A549 treated with DMSO at 1 μM for 4 hours (cell line): ENCODE measurements at places on chromosomes 4 and X. TPM values are rescaled to one million over a fixed set of nuclear protein-coding genes. Genes with fewer than 3 reads are reported as not detected.

Gene PABPC4L
- 0.05 to 0.16 TPM (median 0.11 TPM) in 5 replicates for total RNA-seq

Gene VEGFD
- 0.42 to 0.88 TPM (median 0.53 TPM) in 5 replicates for total RNA-seq

Gene SNCA
- total RNA-seq: 0.05 to 0.14 TPM (median 0.09 TPM) in 3 of 5 replicates, not detected in the others

Gene NAP1L2
- 1.2 to 1.8 TPM (median 1.3 TPM) in 5 replicates for total RNA-seq

Gene NR0B1
- total RNA-seq: 31.1 to 49.4 TPM (median 34.6 TPM) in 5 replicates

Gene ADH1C
- total RNA-seq: not detected in 5 replicates

Gene SMIM43
- 0.19 to 0.45 TPM (median 0.34 TPM) in 5 replicates for total RNA-seq

Gene SPANXC
- 0.45 to 1.1 TPM (median 0.94 TPM) in 5 replicates for total RNA-seq

Gene ANKRD37
- total RNA-seq: 2.3 to 3.8 TPM (median 3.6 TPM) in 5 replicates

Gene MAGEA4
- not detected in 5 replicates for total RNA-seq

Gene CCDC120
- 2.7 to 4.6 TPM (median 3.9 TPM) in 5 replicates for total RNA-seq

Gene TGIF2LX
- not detected in 5 replicates for total RNA-seq

Gene SSX4
- total RNA-seq: not detected in 5 replicates

Gene EREG
- 36.8 to 62.3 TPM (median 54.9 TPM) in 5 replicates for total RNA-seq

Gene F8A3
- 0.37 to 1.1 TPM (median 0.65 TPM) in 5 replicates for total RNA-seq

Gene TRIML2
- total RNA-seq: 58.5 to 93.3 TPM (median 72.4 TPM) in 5 replicates

Gene NEUROG2
- not detected in 5 replicates for total RNA-seq

Gene F11
- total RNA-seq: not detected in 5 replicates

Gene SORBS2
- total RNA-seq: 0.02 to 0.27 TPM (median 0.20 TPM) in 5 replicates

Gene FAM184B
- total RNA-seq: 0.02 to 0.05 TPM (median 0.03 TPM) in 3 of 5 replicates, not detected in the others

Gene IL13RA1
- total RNA-seq: 46.1 to 57.1 TPM (median 54.2 TPM) in 5 replicates

Gene MTTP
- total RNA-seq: 0.07 TPM in 1 of 5 replicates, not detected in the others

Gene RAB39B
- total RNA-seq: 0.66 to 0.85 TPM (median 0.85 TPM) in 5 replicates

Gene SPARCL1
- not detected in 5 replicates for total RNA-seq

Gene OTUD6A
- total RNA-seq: not detected in 5 replicates

Gene LAS1L
- total RNA-seq: 67.7 to 72.4 TPM (median 70.8 TPM) in 5 replicates

Gene NCBP2L
- total RNA-seq: not detected in 5 replicates

Gene ANOS1
- total RNA-seq: 0.03 to 0.09 TPM (median 0.05 TPM) in 3 of 5 replicates, not detected in the others

Gene GPC3
- total RNA-seq: not detected in 5 replicates

Gene PABPC1L2B
- total RNA-seq: not detected in 5 replicates

Gene SERTM2
- total RNA-seq: not detected in 5 replicates

Gene STS
- total RNA-seq: 2.1 to 3.1 TPM (median 2.4 TPM) in 5 replicates
